Effector CD8-positive, alpha-beta T cell (primary cell): ENCODE measurements at places on chromosomes 7 and 10.
A peak's percentile ranks its signal among the peaks of the same experiment; 100 is the strongest.

- no peak for DNase-seq
Observed at GRCh38 chr7:75981453-75982305, 12.7 kb downstream of the TMEM120A start.

GRCh38 chr10:84177541-84178141 is 4.0 kb downstream of the GPR15LG start:
- DNase-seq: peak; percentile 5

- DNase-seq: no peak
Observed at GRCh38 chr7:129864042-129864441, 88.7 kb downstream of the UBE2H start.

DNA sequence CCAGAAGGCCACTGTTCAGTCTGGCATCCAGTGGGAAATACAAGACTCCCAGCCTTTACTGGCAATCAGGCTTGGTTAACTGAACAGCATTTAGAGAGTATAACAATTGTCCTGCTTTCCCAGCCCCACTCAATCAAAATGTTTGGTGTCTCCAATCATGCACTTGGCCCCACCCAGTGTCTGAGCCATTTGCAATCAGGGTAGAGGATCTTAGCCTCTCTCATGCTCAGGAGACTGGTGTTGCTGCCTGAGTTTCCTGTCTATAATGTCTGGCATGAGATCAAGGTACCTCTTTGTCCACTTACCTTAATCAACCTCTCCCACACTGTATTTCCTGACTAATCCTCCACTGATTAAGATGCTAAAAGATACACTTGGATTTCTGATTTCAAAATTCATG is 290.2 kb upstream of the GHITM start:
- no peak for DNase-seq

DNA sequence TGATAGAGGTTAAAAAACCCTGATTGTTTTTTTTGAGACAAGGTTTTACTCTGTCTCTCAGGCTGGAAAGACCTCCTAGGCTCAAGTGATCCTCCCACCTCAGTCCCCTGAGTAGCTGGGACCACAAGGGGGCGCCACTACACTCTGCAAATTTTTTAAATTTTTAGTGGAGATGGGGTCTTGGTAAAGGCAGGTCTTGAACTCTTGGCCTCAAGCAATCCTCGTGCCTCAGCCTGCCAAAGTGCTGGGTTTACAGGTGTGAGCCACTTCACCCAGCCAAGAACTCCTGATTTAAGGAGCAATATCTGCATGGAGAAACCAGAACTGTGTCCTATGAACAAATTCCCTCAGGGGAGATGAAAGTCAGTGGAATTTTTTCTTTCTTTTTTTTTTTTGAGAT is 7.3 kb upstream of the KLHDC10 start:
- DNase-seq: peak; percentile 66

GRCh38 chr10:79250259-79250658 is 97.0 kb upstream of the PPIF start:
- DNase-seq: no peak

GRCh38 chr7:98251231-98251600 is 816 bp downstream of the TECPR1 start:
- DNase-seq: peak; percentile 24

- DNase-seq: no peak
Observed at GRCh38 chr10:6482737-6483357, 97.2 kb downstream of the PRKCQ start.

DNA sequence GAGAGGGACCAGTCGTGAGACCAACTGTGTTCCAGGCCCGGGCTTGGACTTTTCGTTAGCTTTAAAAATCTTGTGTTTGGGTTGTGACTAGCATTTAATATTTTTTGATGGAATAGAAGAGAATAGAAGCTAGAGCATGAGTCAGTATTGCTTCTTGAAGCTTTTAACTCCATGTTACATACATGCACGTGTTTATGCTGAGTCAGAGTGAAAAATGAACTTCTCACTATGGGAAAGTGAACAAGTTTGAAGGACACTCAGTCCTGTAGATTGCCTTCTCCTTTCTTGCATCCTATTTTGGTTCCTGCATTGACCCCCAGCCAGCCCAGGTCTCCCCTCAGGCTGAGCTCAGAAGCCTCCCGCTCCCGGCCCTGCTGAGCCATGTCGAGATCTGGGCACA is 31.8 kb downstream of the GHRHR start:
- no peak for DNase-seq

GRCh38 chr10:132684164-132684891 is 101.6 kb downstream of the NKX6-2 start:
- no peak for DNase-seq

DNA sequence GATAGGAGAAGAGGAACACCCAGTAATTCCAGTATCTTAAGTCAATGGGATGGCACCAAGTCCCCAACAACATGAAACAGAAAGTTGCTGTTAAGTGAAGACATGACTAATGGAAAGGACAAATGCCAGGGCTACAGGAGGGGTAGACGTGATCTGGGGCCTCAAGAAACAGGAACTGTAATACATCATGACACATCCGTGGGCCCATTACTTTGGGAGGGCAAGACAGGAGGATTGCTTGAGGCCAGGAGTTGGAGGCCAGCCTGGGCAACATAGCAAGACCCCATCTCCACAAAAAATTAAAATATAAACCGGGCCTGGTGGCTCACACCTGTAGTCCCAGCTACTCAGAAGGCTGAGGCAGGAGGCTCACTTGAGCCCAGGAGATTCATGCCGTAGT is 408.6 kb upstream of the PRKCQ start:
- no peak for DNase-seq

DNA sequence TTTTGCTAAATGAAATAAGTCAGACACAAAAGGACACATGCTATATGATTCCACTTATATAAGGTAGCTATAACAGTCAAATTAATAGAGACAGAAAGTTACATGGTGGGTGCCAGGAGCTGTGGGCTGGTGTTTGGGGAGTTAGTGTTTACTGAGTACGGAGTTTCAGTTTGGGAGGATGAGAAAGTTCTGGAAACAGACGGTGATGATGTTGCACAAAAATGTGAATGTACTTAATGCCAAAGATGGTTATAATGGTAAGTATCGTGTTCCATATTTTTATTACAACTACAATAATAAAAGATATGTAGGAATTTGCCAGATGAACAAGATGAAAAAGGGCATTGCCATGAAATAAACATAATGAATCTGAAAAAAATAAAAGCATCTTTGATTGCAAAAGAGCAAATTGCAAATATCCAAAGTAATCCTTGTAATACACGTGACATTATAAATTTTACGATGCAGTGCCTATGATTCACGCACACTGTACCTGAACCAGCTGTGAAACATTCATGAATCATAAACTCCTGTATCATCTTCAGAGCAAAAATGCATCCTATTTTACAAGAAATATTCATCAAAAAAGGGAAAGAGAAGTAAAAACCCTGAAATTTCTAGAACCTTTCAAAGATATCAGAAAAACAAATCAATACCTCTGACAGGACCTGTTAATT is 676.7 kb downstream of the PCDH15 start:
- DNase-seq: no peak

- no peak for DNase-seq
Observed at GRCh38 chr10:113047151-113047550, 97.1 kb downstream of the TCF7L2 start.

- no peak for DNase-seq
Observed at GRCh38 chr7:107972941-107973376, 30.0 kb downstream of the LAMB1 start.

GRCh38 chr7:1228545-1229201 is 4.0 kb upstream of the UNCX start:
- no peak for DNase-seq

- DNase-seq: no peak
Observed at GRCh38 chr7:147485660-147486210, 1104.8 kb upstream of the C7orf33 start.

DNA sequence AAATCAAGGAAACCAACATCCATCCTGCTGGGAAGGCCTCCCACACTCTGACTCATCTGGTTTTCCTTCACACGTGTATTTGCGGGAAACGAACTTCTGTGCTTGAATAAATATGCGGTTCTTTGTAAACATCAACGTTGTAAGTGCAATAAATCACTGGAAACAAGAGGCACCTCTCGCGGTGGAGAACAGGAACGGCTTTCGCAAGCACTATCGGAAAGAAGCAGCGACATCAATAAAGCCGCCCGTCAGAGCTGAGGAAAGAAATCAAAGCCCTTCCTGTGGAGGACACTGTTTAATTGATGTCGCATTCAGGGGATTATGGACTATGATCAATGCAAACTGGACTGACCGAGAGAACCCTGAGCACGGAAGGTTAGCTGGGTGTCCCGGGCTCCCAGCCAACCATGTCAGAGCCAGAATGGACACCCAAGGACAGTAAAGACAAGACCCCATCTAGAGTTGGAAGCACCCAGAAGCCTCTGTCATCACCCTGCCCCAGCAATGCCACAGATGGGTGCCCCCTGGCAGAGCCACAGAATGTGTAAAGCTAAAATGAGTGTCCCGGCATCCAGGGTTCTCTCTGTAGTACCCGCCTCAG is 37.6 kb downstream of the OAT start:
- DNase-seq: no peak

DNA sequence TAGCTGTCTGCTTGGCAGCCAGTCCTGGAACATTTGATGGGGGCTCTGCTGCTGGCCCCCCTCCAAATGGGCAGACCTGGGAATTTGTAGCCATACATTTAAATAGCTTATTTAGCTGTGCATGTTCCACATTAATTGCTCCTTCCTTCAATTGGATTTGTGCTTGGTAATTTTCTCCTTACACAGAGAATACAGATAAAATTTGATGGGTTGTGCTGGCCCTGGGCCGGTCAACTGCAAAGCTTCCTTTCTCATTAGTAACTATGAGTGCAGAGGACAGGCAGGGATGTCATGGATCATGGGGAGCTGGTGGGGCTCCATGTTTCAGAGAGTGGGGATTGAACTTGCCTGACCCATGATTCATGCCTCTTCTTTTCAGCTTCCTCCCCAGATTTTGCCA is 201.5 kb upstream of the GHITM start:
- no peak for DNase-seq

GRCh38 chr7:2165610-2166594 is 66.8 kb downstream of the MAD1L1 start:
- no peak for DNase-seq

DNA sequence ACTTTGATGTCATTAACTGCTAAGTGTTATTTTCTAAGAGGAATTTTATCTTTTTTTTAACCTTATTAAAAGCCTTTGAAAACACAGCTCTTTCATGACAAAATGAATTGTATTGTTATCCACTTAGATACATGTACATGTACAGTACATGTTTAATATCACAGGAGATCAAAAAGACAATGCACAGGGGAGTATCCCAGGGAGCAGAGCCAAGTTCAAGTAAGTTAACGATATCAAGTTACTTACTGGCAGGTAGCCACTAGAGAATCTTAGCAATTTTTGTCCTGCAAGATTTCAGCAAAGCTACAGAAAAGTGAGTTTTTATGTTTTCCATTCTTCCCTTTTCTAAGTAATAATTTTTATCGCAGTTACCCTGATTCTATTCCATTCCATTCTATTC is 33.9 kb upstream of the ARL4A start:
- DNase-seq: no peak

- no peak for DNase-seq
Observed at GRCh38 chr7:84746353-84746752, 440.5 kb downstream of the SEMA3D start.

GRCh38 chr10:97844678-97845077 is 5.0 kb upstream of the GOLGA7B start:
- no peak for DNase-seq
